ENCODE measurements at places on chromosomes 13 and 19.

DNA sequence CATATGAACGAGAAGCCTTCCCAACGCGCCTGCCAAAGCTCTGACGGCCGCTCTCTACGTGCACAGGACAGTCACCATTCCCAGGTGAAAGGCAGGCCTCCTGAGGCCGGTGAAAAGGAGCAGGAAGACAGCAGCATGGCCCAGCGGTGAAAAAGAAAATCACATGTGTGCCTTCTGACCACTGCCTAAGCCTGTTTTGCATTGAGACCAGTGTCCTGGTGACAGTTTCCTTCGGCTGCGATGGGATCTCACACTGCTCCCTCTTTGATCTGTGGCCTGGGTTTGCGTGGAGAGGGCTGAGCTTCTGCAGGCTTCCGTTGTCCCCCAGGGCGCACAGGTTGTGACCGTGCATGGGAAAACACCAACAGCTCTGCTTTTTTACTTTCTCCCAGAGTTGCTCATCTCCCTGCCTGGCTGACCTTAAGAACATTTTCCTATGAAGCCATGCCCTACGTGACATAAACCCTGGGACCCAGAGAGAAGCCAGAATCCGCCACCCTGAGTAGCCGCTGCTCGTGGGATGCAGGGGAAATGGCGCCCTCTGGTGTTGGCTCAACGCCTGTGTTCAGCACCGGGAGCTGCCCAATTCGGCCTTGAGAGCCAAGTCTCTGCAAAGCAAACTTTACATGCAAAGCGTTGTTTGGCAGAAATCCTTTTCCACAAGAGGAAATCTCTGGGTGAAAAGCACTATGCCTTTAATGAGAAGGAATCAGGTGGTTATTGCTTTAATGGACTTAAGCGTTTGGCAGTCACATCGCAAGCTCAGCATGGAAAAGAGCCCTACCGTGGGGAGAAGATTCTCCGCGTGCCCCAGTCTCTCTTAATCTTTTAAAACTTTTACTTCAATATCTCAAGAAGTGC, 112.2 kb upstream of the GPR12 start:
- DNase-seq: peak; percentile 87

GRCh38 chr13:94057618-94058186, 421.8 kb downstream of the DCT start:
- no peak for DNase-seq

DNA sequence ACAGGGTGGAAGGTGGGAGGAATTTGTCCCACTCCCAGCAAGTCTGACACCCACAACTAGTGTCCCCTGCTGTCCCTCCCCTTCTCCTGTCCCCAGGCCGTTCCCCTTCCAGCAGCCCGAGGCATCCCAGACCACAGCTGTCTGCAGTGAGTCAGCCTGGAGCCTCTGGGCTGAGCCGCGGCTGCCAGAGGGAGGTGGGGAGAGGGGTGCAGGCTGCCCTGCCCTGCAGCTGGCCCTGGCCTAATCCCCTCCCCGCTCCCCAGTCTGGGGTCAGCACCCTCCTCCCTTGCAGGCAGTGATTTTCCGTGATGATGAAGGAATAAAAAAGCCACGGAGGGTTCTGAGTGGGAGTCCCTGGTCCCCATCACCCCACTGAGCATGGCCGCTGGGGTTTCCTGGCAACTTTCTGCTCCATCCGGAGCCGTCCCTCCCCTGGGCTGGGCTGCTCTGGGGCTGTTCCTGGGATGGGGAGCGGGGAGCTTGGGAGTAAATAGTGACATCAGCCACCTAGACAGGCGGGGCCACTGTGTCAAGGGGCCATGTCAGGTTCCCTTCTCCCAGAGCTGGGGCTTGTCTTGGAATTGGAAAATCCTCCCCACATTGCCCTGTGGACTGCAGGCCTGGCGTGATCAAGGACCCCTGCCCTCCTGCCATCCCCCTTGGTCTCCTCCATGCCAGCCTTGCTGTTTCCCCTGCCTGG, 16.8 kb downstream of the SPC24 start:
- no peak for DNase-seq

- no peak for DNase-seq
Observed at GRCh38 chr13:78689011-78689410, 30.1 kb upstream of the OBI1 start.

DNA sequence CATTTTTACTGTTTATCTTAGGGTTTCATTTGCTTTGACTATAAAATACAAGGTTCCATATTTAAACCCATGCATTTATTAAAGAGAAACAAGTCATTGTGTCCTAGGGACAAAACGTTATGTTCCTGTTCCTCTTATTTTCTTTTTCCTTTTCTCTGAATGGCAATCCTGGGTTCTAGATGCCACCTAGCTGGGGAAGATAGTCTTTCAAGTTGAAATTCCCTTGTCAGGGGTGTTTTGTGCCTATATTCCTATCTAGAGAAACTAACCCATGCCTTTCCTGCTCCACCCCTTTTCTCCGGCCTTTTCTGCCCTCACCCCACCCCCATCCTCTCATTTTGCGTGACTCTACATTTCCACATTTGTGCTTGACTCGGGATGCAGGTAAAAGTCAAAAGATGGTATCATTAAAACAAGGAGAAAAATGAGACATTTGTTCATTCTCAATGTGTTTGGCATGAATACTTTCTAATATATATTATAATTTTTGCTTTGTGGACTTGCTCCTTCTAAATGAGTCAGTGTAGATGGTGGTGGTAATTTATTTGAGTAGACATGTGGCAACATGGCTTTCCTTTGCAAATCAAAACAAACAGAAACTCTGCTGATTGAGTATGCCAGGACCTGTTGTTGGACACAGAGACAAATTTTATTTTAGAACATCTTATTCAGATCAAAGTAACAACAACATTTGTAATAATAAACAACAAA, 26.8 kb upstream of the STARD13 start:
- DNase-seq: no peak

GRCh38 chr19:13996928-13997630, 9.0 kb downstream of the RFX1 start:
- no peak for DNase-seq

DNA sequence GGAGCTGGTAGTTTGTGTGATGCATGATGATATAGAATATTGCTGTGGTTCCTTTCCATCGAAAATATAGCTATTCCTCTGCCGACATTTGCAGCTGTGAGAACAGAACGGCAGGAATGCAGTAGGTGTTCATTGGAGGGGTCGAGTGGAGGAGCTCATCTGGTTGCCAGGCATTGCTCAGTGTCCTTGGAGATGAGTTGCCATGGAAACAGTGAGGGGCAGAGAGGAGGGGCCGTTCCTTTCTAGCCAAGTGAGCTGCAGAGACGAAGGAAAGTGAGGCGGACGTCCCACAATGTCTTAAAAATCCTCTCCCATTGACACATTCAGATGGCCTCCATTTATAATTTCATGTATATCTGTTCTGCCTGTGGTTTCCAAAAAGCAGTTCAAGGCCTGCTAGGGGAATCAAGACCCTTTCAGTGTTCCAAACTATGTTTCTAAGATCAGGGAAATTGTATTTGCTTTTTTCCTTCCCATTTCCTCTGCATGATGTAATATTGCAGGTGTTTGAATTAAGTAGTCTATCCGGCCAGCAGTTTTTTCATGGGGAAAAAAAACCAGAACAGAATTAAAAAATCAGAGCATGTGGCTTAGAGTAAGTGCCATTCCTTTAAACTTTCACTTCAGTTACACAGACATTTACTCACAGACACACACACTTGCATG, 41.2 kb upstream of the ZNF835 start:
- no peak for DNase-seq

- DNase-seq: no peak
Observed at GRCh38 chr13:59982631-59983382, 180.9 kb downstream of the DIAPH3 start.

GRCh38 chr13:75395066-75395465, 86.9 kb downstream of the TBC1D4 start:
- DNase-seq: no peak

DNA sequence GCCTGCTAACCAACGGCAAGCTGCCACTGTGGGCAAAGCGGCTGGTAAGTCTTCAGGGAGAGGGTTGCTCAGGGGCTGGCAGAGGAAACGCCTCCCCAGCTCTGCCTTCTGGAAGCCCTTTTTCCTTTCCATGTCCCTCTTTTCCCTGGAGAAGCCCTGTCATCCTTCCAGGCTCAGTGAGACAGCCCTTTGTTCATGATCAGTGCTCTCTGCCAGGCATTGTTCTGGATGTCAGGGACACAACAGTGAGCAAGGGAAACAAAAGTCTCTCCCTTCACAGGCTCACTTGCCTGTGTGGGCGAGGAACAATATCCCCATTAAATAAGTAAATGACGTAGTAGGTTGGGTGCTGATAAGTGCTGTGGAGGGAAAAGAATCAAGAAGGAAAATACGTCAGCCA, 13.9 kb upstream of the OVOL3 start:
- DNase-seq: no peak

- no peak for DNase-seq
Observed at GRCh38 chr13:71018995-71019394, 848.0 kb downstream of the DACH1 start.

Data from Karpas-422 (cell line).